ENCODE measurements at places on chromosomes 11 and 22. TPM values are rescaled to one million over a fixed set of nuclear protein-coding genes. Genes with fewer than 3 reads are reported as not detected.

P2RX6 gene
- 0.29 TPM for total RNA-seq

CD3E gene
- not detected for total RNA-seq

TMEM121B gene
- 0.16 TPM for total RNA-seq

TPST2 gene
- 8.8 TPM for total RNA-seq

SCN3B gene
- total RNA-seq = 0.14 TPM

CSKMT gene
- total RNA-seq = 14.8 TPM

LRRN4CL gene
- total RNA-seq = 0.08 TPM

MIOX gene
- not detected for total RNA-seq

Measured in A549 treated with AZD2906 at 1 μM for 4 hours (cell line).